ENCODE measurements at places on chromosomes 12 and 14.
A peak's percentile ranks its signal among the peaks of the same experiment; 100 is the strongest.

DNA sequence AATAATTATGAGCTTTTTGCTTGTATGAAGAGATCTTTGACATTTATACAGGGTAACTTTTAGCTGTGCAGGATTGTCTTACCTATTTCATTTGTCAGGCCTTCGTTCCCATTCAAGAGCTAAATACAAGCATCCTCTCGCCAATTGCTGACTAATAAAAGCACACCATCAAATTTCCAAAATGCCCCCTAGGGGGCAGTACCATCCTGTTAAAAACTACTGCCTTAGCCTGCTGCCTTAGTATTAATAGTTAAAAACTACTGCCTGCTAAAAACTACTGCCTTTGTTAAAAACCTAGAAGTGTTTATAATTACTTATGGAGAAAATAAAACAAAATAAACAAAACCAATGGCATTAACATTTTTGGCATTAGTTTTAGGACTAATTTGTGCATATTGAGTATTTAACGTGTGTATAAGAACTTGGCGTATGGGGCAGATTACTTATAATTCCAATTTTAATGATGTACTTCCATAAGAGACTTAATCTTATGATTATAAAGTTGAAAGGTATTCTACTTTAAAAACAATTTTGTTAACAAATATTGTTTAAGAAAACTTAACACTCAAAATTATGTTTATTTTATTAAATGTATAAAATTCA lies 3.0 kb upstream of the IFI27L2 start:
- DNase-seq: peak; percentile 36

GRCh38 chr14:52146504-52146903 lies 77.6 kb upstream of the NID2 start:
- no peak for DNase-seq

GRCh38 chr12:6391013-6391412 lies 7.1 kb downstream of the LTBR start:
- DNase-seq: no peak

DNA sequence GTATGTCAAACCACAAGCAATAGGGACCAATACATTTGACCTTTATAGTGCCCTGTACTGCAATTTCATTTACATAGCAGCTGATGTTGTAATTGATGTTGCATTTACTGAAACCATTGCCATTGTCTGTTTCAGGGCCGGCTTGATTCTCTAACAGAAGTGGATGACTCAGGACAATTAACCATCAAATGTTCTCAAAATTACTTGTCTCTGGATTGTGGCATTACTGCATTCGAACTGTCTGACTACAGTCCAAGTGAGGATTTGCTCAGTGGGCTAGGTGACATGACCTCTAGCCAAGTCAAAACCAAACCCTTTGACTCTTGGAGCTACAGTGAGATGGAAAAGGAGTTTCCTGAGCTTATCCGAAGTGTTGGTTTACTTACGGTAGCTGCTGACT lies 216.0 kb downstream of the AKAP6 start:
- DNase-seq: no peak

DNA sequence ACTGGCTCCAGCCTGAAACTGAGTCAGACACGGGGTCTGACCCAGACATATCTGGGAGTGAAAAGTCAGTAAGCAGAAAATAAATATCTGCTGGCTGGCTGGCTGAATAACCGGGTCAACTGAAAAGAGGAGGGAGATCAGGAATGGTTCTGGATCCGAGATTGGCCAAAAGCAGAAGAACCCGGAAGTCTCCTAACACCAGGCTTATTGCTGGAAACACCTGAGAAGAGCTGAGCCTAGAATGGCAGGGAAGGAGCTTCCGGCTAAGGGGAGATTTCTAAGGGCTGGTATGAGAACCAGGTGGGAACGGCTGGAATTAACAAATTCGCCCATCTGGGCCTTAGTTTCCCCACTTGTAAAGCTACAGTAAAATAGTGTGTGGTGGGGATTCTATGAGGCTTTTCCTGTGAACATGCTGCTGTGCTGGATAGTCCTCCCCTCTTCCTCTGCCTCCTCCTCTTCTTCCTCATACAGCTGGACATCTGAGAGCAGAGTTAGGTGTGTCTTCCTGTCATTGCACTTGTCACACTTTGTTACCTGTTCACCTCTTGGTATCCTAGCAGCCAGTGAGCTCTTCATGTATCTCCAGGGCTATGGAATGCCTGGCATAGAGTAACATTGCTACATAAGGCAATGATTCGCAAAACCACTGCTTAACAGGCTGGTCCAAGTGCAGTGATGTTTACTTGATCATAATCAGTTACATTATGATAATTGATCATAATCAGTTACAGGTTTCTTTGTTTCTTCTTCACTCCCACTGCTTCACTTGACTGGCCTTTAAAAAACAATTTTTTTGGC lies 2.0 kb upstream of the SHMT2 start:
- no peak for DNase-seq

DNA sequence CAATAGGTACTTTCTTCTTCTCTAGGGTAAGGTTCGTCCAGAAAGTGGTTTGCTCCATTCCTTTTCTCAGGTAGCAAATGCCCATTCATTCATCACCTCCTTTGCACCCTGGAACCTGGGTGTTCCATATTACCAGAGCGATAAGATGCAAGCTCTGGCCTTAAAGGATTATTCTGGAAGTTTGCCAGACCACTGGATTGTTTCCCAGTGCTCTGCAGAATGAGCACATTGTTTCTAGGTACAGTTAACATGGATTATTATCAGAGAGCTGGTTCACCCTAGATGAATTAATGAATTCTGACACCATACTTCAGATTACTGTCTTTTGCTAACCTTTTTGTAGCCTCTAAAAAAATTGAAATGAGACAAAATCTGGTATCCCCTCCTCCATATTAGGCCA lies 170.9 kb upstream of the BMP4 start:
- DNase-seq: no peak

DNA sequence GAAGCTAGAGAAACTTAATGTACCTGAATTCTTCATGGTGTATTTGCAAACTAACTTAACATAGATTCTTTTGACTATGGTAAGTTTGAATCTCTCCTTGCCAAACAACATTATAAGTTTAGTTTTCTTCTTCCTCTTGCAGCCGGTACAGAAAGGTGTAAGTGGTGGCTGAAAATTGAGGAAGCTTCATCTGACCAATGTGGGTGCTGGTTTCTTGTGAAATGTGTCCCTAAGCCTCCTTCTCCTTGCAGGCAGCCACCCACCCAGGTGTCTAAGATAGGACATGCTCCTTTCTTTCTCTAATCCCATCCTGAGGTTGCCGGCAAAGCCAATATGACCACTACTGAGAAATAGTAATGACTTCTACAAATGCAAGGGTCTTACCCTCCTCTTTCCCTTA lies 20.6 kb downstream of the GSG1 start:
- DNase-seq: no peak

- DNase-seq: peak; percentile 40
These were observed 12.1 kb downstream of the VASH1 start for GRCh38 chr14:76773188-76773885.

DNA sequence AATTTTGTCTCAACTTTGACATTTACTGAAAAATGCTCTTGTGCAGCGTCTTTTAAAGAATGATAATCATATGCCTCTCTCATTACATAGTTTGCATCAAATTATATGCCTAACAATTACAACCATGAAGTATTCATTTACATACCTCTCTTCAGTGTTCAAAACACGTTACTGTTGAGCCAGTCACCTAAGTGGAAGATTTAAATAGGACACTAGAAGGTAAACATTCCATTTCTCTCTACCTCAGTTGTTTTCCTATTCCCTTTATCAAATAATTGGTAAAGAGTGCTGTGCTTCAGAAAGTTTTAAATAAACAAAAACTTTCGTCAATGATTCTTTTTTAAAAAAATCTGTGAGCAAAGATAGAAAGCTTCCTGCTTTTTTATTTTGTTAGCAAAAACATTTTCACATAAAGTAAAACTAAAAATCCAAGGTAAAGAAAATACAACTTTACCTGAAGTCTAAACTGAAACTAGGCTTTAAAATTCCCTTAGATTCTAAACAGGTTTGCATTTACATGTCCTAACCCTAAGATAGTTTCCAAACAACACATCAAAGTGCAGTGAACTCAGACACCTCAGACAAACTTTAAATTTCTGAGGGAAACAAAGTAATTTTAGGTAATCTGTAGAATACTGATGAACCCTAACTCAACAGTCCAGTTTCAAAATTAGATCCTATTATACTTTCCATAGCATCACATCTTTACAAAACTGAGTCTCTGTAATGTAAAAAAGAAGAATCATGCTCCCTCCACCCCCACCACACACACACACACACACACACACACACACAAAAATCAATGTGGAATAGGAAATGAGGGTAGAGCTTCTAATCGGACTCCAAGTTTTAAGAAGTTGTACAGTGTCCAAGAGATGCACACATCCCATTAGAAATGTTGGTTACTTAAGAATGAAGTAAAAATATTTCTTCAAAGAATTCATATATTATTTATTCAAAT lies 46.2 kb downstream of the PAWR start:
- DNase-seq: no peak

DNA sequence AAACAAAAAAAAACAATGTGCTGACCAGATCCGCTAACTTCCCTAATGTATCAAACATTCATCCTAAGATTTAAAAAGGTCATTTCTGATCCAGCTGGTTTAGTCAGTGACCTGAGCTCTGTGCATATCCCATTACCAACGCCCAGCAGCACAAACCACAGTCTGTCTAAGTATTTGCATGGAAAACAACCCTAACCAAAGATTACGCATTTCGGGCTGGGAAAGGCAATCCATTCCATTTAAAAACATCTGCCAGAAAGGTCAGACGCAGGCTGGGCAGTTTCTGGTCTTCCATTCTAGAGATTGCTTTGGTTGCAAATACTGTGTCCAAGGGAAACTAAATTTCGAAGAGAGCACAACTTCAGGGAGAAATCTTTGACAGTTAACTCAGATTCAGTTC lies 234.9 kb downstream of the FLRT2 start:
- DNase-seq: no peak

DNA sequence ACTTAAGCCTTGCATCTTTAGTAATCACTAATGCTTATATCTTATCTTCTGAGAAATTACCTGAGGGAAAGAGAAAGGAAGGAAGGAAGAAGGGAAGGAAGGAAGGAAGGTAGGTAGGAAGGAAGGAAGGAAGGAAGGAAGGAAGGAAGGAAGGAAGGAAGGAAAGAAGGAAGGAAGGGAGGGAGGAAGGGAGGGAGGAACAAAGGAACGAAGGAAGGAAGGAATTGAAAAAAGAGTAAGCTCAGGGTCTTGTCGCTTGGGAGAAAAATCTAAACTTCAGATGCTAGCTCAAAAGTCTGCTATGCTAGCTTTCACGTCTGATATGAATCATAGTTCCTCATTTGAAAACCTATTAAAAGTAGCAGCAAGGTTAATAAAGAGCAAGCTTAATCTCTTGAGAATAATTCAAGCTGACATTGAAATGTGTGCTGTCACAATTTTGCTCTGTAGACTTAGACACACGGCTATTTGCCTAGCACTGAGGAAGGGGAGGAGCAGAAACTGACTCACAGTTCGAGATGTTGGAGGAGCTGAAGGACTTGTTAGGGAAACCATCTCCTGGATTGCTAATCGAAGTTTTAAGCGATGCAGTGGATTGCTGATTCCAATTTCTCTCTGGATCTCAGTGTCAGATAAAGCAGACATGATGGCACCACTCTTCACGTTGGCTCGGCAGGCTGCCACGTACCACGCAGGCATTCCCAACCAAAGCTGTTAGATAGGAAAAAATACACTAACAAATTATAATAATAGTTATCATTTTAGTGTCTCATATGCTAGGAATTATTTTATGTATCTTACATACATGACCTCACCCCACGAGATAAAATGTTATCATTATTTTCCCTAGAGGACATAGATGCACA lies 216.7 kb downstream of the ACSS3 start:
- no peak for DNase-seq

DNA sequence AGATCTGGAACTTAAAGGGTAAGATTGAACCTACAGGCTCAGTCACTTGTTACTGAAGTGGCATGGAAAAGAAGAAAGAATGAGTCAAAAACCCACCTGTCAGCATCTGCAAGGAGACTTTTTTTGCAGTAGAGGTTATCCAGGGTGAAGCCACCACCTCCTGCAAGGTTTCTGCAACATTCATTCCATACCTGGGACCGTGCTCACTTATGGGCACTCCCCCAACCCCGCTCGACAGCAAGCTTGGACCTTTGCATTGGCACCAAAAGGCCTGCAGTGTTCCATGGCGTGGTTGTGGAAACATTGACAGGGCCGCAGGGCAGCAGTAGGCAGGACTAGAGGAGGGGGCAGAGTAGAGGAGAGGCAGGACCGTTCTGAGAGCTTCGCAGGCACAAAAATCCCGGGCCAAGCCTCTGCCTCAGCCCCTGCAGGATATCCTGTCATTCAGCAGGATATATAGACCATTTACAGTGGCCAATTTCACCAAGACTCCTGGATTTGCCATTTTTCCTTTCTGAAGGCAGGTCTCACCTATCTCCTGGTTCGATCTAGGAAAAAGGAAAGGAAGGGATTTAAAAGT lies at the start of gene STAB2:
STAB2 (plus strand) TSS at position 483 of the 580 bp plus-strand sequence. CDS start 204 bp downstream, outside the sequence.
- DNase-seq: no peak

DNA sequence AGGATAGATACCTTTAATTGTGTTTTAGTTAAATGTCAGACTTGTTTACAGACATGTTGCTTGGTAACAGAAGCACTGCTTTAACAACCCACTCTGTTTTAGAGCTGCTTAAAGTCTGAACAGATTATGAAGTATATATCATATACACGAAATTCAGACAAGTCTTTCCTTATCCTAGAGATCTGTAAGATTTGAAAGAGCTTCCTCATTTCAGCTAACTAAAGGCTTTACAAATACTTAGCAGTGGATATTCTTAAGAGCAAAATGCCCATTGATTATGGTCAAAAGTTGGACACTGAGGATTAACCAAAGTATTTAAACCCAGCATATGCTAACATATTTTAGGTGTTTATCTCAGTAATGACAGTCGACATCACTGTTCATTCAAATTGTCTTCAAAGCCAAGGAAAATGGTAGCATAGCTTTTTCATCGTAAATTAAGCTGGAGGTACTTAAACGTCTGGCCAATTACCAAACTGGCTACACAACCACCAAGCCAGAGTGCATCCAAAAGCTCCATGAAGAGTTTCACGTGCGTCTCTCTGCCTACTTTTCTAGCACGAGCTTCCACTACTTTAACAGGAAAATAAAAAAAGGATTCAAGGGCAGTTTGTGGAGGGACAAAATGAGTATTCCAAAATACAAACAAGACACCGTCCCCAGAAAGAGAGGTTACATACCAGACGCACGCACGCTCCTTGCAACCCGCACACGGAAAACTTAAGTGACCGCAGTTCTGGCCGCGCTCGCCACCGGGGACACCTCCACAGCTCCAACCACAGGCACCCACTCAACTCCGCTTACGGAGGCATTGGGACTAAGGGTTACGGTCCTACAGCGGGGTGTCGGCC lies 565 bp downstream of the CEP83 start:
- no peak for DNase-seq

GRCh38 chr14:76323331-76324050 lies 52.4 kb upstream of the ESRRB start:
- DNase-seq: no peak

Data from T1000 (cell line).